Stimulated activated CD4-positive, alpha-beta T cell treated with anti-CD3 and anti-CD28 coated beads, Interleukin-15, amount 100 ng/mL, for 24 hours (primary cell): ENCODE measurements at places on chromosomes 3 and 15.
A peak's percentile ranks its signal among the peaks of the same experiment; 100 is the strongest.

DNA sequence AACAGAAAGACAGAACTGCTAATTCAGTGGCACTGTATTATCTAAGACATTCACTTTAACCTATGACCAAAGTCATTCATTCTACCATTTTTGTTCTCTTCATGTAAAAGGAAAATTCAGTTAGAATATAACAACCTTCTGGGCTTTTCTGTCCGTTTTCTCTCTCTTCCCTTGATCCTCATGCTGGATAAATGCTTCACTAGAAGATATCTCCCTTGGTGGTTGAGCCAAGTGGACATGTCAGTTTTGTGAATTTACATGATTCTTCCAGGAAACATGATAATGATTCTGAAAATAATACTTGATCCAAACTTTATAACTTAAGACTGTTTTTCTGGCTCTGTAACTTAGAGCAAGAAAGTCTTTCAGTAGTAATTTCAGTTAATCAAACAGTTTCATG lies 1012.2 kb downstream of the SQOR start:
- DNase-seq, result no peak

- no peak for DNase-seq
Observed at GRCh38 chr15:78536134-78536533, 4.1 kb upstream of the PSMA4 start.

GRCh38 chr3:133883641-133884040 lies 12.0 kb downstream of the RAB6B start:
- DNase-seq, result no peak

- peak; percentile 68 for DNase-seq
Observed at GRCh38 chr15:31440754-31441311, 114.2 kb downstream of the KLF13 start.

DNA sequence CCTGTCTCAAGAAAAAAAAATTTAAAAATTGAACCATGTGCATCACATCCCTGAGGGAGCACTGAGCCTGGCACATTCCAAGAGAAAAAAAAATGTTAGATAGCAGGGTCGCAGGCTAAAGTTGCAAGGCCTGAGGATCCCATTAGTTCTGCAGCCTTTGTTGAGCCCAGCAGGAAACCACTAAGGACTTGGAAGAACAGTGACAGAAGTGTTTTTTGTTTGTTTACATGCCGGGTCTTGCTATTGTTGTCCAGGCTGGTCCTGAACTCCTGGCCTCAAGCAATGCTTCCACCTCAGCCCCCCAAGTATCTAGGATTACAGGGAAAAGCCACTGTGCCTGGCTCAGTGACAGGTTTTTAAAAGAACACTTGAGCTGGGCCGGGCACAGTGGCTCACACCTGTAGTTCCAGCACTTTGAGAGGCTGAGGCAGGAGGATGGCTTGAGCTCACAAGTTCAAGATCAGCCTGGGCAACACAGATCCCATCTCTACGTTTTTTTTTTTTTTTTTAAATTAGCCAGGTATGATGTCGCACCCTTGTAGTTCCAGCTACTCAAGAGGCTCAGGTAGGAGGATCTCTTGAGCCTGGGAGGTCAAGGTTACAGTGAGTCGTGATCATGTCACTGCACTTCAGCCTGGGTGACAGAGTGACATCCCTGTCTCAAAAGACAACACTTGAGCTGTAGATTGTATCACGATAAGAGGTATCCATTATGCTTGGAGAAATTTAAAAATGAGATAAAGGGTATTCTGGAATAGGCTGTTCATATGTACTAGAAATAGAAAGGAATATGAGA lies 15.2 kb downstream of the CHAC1 start:
- DNase-seq, result no peak

GRCh38 chr3:110569073-110569472 lies 502.5 kb upstream of the NECTIN3 start:
- no peak for DNase-seq

- no peak for DNase-seq
Observed at GRCh38 chr15:39669661-39670060, 88.8 kb downstream of the THBS1 start.
